ENCODE measurements at places on chromosomes 11 and 22.

DNA sequence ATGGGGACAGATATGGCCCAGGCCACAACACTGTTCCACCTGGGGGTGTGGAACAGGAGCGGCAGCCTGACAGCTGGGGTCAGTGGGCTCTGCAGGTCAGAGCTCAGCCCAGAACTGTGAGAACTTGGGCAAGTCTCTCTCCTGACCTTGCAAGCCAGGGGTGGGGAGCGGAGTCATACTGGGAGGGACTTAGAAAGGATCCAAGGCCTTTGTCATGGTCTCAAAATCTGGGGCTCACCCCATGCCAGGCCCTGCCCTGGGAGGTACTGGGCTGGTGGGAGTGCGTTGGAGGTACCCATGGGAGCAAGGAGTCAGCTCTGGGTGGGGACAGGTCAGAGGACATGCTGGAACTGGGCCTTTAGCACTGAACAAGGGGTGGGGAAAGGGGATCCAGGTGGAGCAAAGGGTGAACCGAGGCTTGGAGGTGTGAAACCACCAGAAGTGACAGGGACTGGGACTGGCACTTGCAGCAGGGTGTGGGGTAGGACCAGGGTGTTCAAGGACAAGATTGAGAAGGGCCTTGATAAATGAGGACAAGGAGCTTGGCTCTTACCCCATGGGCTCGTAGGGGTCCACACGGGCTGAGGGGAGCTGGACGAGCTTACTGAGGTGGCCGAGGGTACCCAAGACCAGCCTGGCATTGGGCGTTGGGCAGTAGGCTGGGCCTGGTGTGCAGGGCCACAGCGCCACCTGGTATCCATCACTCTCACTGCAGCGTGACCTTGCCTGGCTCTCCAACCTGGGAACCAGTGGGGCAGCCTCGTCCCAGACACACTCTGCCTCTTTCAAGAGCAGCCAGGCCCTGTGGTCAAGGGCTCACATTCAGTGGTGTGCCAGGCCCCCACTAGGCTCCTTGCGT is 7.4 kb upstream of the PMM1 start:
- DNase-seq = no peak

- DNase-seq = no peak
These were observed 270.8 kb upstream of the SESN3 start for GRCh38 chr11:95501761-95502266.

GRCh38 chr11:33694346-33695050 is 6.1 kb downstream of the C11orf91 start:
- no peak for DNase-seq

DNA sequence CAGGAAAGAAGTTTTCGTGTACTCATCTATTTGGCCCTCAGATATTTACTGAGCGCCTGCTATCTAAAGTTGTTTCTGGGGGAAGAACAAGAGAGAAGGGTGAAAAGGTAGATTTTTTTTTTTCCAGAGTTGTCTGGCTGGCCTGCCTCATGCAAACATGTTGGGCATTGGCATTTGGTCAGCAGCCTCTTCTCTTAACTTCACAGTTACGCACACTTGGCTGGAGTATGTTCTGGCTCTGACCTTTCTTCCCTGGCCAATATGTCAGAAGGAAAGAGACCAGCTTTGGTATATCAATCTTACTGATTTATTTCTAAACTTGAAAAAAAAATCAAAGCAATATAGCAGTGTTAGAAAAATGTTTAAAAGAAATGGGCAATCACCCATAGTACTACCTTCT is 54.2 kb upstream of the GRAMD1B start:
- DNase-seq = no peak

DNA sequence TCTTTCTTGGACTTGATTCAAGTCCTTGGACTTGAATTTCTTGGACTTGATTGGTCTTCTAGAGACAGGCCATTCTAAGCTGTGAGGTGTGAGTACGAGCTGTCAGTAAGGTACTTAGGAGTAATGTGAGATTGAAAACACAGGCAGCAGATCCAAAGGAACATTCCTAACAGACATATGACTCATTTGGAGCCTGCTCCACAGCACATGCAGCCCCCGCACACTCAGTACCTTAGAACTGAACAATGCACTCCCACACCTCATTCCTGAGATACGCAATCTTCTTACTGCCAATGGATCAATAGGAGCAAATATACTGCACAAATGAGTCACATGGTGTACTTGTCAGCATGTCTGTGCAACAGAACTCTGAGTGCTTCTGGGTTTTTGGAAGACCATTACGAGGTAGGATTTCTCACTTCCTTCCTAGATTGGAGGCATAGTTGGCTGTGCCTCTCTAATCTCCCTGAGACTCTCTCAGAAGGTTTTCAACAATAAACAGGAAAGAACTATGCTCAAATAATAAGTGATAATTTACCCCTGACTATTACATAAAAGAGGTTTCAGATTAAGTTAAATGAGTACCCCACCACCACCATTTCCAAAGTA is 243.1 kb downstream of the KCNA4 start:
- no peak for DNase-seq

DNA sequence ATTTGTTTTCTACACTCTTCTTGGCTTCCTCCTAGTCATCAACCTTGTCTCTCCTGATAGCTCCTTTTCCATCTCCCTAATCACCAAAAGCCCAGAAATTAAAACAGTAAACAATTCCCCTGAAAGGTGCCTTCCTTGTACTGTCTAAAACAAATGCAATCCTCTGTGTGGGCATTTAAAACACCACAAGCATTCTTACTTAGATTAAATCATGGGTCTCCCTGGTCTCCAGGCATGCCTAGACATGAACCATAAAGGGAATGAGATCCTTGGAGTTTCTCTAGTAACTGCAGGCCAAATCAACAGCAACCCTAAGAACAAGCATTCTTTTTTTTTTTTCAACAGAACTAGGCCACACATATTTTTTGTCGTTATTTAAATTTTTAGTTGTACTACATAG is 1.9 kb downstream of the BTG4 start:
- no peak for DNase-seq

GRCh38 chr11:8228231-8228630 is 35.4 kb downstream of the LMO1 start:
- DNase-seq = no peak

- no peak for DNase-seq
These were observed 54.3 kb downstream of the PISD start for GRCh38 chr22:31607696-31608095.

DNA sequence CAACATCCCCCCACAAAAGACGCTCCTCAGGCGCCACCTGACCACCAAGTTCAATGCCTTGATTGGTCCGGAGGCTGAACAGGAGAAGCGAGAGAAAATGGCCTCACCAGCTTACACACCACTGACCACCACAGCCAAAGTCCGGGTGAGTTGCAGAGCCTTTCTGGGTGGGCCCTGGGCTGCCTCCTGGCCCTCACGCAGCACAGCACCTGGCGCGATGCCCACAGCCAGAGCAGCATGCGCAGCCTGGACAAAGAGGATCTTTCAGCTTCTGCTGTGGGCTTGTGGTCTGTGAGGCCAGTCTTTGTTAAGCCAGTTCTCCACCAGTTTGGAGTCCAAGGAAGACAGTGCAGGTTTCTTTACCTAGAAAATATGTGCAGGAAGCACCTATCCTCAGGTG is 21.6 kb downstream of the CYB5R2 start:
- DNase-seq = no peak

DNA sequence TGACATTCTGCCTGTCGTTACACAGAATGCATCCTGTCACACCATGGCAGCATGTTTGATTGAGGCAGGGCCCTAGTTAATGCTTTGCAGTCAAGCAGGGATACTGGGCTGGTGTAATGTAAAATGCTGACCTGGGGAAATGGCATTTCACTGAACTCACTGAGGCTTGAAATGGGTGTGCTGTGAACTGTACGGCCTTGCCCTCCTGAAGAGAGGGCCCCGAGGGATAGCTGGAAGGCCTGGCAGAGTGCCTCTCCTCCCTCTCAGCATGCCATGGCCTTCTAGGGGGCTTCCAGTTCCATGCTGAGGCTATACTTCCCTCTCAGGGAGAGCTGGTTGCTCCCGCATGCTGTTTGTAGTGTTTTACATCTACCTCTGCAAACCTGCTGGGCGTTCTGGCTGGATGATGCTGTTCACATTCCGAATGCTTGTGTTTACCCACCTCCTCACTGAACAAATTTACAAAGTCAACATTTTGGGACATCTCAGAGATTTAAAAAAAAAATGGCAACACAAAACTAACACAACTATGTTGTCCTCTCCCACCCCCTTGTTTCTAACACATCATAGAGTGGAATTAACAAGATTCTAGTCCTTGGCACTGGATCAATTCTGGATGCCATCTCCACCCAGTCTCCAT is 416.7 kb upstream of the CADM1 start:
- DNase-seq = no peak

- no peak for DNase-seq
These were observed 13.5 kb downstream of the MYEOV start for GRCh38 chr11:69307421-69307820.

DNA sequence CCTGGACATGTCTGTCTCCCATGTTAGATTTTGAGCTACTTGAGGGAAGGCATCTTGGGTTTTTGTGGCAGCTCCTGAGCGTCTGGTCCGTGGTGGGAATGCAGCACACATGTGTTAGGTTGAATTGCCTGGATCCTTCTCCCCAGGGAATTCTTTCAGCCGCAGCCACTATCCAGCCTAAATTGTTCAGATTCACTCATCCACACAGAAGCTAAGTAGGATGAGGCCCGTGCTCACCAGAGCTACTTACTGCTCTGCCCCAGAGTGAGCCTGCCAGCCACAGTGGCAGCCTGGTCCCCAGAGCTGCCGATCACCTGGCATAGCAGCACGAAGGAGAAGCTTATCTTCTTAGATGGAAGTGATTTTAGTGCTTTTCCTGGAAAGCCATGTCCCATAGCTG is 34.4 kb upstream of the SORL1-AS1 start:
- DNase-seq = no peak

GRCh38 chr22:47632701-47633100 is 870.3 kb downstream of the TBC1D22A start:
- no peak for DNase-seq

DNA sequence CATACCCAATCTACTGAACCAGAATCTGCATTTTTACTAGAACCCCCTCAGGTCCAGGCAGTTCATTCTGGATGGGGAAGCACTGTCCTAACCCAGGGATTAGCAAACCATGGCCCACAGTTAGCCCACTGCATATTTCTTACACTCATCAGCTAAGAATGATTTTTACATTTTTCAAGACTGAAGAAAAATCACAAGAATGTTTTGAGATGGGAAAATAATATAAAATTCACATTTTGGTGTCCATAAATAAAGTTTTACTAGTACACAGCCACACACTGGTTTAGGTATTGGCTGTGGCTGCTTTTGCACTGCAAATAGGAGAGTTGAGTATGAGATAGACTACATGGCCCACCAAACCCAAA is 59.4 kb downstream of the PPFIBP2 start:
- DNase-seq = no peak

DNA sequence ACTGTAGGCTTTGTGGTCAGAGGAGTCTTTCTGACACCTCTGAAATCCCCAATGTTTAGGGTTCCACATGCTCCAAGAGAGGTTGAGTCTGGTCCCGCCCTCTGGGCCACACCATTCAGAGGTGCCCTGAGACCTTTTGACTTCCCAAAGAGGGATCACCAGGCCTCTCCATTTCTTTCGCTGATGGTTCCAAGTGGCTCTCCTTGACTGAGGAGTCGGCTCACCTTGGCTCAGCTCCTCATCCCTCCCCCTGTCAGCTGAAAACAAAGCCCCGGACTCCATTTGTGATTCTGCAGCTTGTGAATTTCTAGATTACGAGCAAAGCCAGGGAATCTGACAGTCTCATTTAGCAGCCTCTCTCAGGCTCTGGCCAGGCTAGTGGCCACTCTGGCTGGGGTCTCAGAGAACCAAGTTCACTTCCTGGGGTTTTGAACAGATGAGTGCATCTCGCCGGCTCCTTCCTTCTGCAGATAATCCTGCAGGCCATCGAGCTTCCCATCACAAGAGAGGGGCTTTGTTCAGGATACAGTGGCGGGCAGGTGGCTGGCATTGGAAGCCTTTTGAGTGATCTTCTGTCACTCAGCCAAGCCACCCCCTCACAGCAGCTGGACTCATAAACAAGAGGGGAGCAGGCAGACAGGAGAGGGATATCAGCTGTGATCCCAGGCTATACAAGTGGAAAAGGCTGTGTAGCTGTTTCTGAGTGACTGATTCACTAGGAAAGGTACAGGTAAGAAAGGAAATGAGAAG is 102.9 kb downstream of the TRIM29 start:
- DNase-seq = no peak

GRCh38 chr11:73307323-73308002 is 613 bp upstream of the ARHGEF17 start:
- peak; percentile 73 for DNase-seq

- no peak for DNase-seq
These were observed 13.6 kb downstream of the MRGPRD start for GRCh38 chr11:68966894-68967780.

- DNase-seq = no peak
These were observed 5.1 kb downstream of the MAPK8IP2 start for GRCh38 chr22:50605613-50606074.

- DNase-seq = no peak
These were observed 6.5 kb upstream of the APOBEC3H start for GRCh38 chr22:39090426-39091064.

DNA sequence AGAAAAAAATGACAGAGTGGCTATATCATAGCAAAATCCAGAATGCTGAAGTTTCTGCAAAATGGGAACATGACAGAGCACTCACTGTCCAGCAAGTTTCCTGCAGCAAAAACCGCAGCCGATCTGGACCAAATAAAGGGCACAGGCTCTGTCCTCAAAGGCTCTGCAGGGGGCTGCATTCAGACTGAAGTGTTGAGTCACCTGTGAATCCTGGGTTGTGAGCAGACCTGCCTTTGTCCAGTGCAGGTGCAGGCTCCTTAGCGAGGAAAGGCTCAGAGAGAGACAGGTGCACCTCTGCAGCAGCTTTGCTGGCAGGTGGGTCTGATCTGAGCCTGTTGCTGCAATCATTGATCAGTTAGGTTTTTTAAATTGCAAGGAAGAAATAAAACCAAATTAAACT is 29.3 kb upstream of the NFAM1 start:
- no peak for DNase-seq

- no peak for DNase-seq
These were observed 78.8 kb downstream of the PPP6R3 start for GRCh38 chr11:68539395-68539794.

GRCh38 chr22:31295831-31296657 is 3.8 kb upstream of the PIK3IP1 start:
- DNase-seq = no peak

GRCh38 chr11:123388640-123389039 is 41.4 kb upstream of the GRAMD1B start:
- DNase-seq = no peak

DNA sequence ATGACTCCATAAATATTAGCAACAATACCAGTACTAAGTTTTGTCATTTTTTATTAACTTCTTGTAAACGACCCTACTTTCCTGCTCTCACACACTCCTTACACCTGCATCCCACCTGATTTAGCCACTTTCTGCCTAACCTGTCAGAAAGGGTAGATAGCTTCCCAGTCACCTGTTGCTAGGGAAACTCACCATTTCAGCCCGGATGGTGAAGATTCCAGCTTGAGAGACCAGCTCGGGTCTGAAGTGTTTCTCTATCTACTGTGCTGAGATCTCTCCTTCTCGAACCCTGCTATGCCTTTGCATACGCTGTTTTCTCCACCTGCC is at the start of gene PARVG:
TSS of gene PARVG (plus strand) at position 220 of the 327 bp plus-strand sequence. CDS start 2,405 bp downstream, outside the sequence.
- no peak for DNase-seq

- DNase-seq = no peak
These were observed 312.9 kb downstream of the CNTN5 start for GRCh38 chr11:99333621-99334020.

GRCh38 chr11:125267548-125267947 is 103.0 kb downstream of the PKNOX2 start:
- DNase-seq = no peak

- no peak for DNase-seq
These were observed 31.6 kb downstream of the TTLL1 start for GRCh38 chr22:43057641-43058040.

GRCh38 chr11:111392552-111392951 is 13.5 kb upstream of the POU2AF1 start:
- DNase-seq = no peak
